Cardiac fibroblast (primary cell): ENCODE measurements at places on chromosomes 2 and 18.

DNA sequence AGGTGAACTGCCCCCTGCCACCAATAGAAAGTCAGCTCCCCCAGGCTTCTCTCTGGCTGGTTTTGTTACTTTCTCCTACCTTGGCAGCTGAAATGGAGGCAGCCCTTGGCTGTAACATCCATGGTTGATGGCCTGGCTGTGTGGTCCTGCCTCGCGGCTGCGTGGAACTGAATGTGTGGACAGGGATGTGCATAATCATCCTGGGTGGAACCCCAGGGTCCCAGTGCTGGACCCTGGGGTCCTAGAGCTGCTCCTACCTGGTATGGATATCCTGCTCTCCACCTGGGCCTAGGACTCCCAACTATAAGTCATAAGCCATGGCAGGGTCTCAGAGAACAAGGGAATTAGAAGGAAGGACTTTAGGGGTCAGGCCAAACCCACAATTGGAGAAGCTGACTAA lies 93.5 kb downstream of the CAPN13 start:
- DNase-seq = no peak

GRCh38 chr2:205752924-205753323 lies 70.6 kb downstream of the NRP2 start:
- DNase-seq = no peak

DNA sequence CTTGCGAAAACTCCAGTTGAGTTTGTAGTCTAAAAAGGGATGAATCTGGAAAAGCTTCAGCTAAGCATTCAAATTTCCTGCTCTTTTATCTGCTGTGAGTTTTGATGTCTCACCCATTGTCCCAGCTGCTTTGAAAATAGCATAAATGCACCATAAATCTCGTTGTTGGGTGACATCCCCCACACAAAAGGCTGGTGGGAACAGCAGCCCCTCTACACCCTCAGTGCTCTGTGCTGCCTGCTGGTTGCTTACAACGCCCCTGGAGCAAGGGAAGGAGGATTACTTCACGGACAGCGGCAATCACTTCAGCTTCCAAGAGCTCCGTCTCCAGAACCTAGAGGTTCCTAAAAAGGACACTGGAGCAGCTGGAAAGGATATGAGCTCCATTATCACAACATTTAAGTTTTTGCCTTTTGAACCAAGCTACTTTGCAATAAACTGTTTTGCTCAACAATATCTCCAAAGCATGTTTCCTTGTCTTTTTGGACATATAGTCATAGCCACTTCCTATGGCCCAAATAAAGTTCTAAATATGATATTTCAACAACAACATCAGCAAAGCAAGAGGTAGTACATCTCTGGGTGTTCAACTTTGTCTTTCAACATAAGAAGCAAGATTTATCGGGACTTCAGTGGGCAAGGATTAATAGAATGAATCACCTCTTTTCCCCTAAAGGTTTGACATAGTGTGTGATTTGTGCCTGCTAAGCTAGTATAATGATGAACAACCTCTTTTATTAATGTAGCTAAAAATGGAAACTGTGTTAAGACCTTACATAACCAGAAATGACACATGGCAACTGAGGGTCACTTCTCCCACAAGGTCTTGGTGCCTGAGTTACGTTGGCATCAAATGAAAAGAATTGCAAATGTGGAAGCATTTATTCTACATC lies 413.5 kb downstream of the TXNL1 start:
- DNase-seq = no peak

GRCh38 chr2:62733546-62733945 lies 28.0 kb downstream of the EHBP1 start:
- no peak for DNase-seq

GRCh38 chr18:28905509-28905908 lies 728.6 kb upstream of the CDH2 start:
- peak; percentile 30 for DNase-seq

- no peak for DNase-seq
Observed at GRCh38 chr2:223442847-223443246, 159.3 kb downstream of the SCG2 start.

- peak; percentile 77 for DNase-seq
Observed at GRCh38 chr2:119888680-119889079, 124.2 kb upstream of the EPB41L5 start.

- no peak for DNase-seq
Observed at GRCh38 chr2:3024401-3024935, 353.1 kb downstream of the EIPR1 start.

GRCh38 chr2:155546721-155547555 lies 785.6 kb downstream of the NR4A2 start:
- DNase-seq = peak; percentile 38

DNA sequence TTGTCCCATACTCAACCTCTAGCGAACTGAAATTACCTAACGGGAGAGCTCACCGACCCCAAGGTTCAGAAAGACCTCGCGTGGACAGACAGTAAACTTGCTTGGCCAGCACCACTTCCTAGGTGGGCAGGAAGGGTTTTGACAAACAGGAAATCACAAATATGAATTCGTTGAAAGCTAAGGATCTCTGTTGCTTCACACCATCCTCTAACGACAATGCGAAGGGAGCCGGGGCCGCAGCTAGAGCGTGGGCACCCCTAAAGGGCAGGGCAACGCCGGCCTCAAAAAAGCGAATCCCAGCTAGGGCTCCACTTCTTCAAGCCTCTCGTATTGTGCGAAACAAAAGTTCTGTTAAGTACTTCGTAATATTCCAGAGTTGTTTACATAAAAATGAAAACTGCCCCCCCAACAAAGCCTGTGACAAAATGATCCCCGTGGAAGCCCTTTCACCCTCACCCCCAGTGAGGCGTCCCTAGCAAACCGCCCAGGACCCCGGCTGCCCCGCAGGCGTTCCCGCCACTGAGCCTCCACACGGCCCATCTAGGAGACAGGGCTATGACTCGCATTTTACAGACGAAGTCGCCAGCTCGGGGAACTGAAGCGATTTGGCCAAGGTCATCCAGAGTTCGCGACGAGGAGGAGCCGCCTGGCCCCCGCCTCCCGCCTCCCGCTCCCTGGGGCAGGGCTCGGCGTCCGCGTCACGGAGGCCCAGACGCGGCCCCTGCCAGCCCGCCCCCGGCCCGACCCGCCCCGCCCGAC lies 548 bp downstream of the KANSL3 start:
- peak; percentile 94 for DNase-seq

GRCh38 chr18:837922-838321 lies 25.9 kb upstream of the YES1 start:
- no peak for DNase-seq

GRCh38 chr2:16645775-16646559 lies 19.7 kb downstream of the CYRIA start:
- DNase-seq = no peak

DNA sequence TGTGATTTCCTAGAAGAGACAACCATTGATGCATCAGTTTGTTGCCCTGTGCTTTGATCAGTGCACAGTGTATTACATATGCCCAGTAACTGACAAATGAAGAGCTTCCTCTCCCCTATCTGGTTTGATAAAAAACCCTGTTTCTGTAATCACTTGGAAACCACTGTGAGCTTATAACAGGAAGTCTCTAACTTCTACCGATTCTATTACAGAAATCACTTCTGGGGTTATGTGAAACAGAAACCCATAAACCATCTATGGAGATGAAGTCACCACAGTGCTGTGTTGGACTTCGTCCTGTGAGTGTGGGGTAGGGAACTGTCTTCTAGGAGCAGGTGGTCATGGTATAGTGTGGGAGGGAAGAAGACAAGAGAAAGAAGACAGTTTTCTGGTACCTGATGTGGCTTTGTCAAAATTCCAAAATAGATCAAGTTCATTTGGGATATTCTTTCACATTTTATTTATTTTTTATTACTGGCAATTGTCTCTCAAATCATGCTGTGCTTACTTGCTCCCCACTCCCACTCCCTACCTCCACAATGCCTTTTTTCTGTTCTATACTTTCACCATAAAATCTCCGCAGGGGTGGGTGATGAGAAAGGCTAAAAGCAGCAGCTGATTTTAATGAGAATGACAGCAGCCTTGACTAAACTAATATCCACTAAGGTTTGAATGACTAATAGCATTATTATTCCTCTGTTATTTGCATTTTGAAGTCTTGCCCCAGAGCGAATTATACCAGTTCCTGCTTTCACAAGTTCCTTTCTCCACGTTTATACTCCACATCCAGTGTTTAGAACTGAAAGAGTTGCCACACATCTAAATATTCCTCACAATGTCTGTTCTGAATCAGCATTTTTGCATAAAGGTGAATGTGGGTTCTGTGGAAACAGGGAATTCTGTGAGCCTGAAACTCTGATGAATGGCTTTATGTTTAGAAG lies 41.7 kb upstream of the RND3 start:
- peak; percentile 78 for DNase-seq

DNA sequence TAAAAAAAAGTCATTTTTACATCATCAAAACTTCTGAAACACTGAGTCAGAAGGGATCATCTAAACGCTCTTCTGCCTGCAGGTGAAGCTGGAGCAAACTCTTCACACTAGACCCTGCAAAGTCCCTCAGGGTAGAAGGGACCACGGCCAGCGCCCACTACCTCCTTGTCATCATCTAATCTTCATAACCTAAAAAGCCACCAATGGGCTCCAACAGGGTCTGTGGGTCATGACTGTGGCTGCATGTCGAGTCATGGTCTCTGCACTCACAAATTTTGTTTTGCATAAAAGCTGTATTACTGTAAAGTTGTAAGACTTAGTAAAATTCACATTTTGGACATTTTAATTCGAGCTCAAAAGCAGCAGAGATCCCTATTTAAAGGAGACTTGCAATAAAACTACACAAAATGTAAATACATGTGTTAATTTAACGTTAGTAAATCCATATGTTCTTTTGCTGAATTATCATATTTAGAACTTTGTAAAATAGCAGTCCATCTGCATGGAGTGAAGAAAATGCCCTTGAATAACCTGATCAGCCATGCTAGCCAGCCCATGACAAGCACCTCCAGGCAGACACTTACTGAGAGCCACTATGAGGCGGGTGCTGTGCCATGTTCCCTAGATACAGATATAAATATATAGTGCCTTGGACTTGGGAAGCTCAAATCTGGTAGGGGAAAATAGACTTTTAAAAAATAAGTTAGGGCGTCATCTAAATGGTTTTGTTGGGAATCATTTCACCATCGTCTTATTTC lies 437.2 kb upstream of the LYPD1 start:
- no peak for DNase-seq

DNA sequence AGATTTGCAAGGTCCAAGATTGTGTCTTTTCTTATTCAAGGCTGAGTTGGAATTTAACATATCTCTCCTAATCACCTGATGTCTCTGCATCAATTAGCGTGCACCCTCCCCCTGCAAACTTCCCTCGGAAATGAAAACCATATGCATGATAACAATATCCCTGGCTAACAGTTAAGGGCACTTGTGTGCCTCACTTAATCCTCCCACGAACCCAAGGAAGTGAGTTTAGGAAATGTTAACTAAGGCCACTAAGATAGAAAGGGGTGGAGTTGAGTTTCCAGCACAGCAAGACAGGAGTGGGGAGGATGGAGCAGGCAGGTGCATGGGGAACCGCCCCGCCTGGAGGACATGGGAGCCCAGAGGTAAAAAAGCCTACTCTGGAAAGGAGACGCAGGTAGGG lies 52.4 kb upstream of the PTMA start:
- DNase-seq = no peak

DNA sequence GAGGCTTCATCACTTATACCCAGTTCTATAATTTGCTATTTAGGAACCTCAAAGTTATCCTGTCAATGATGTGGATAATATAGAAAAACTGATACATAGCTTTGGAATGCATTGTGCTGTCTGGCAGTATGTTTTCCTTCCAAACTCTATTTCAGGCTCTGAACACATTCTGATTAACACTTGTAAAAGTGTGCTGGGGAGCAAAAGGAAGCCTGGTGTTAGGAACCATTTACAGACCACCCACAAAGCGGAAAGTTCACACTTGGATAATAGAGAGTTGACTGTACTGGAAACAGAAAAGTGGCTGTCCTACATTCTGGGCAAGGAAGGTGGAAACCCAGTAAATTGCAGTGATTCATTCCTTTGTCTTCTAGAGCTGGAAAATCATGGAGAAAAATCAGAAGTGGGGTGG lies 114.5 kb upstream of the ZFP36L2 start:
- DNase-seq = peak; percentile 74

DNA sequence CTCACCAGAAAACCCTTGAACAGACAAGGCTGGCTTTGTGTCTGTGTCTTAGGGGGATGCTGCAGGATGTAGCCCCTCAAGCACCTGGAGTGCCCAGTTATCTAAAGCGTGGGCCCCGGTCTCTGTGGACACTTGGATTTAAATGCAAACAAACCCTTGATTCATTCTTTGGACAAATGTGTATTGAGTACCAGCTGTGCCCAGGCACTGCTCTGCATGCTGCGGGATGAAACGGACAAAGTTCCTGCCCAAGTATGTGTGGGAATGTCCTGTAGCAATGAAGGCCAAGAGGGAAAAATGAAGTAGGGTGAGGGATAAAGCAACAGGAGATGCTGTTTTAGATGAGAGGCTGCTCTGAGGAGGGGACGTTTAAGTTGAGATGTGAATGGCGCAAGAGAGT lies 53.9 kb downstream of the BOLA3 start:
- no peak for DNase-seq

GRCh38 chr2:96538487-96539214 lies 2.1 kb downstream of the ARID5A start:
- DNase-seq = peak; percentile 41

DNA sequence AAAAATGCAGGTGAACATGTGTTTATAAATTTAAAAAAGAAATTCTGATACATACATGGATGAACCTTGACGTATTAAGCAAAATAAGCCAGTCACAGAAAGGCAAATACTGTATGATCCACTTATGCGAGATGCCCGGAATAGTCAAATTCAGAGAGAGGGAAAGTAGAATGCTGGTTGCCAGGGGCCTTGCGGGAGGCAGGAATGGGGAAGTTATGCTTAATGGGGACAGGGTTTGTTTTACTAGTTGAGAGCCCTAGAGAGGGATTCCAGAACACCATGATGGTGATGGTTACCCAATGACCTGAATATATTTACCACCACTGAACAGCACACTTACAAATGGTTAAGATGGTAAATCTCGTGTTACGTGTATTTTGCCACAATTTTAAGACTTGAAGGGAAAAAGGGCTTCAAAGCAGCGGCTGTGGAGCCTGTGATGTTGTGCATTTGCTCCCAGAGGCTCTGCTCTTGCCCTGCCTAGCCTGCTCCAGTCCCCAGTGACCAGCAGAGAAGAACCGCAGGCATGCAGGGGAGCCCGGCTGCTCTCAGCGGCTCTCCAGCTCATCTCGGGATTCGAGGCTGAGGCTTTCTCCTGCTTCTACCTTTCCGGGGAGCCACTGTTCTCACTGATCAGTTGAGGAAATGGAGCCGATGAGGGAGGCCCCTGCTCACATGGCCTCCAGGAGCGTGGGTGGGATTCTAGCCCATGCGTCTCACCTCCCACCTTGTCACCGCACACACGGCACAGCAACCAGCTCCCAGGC lies 51.7 kb upstream of the TFCP2L1 start:
- no peak for DNase-seq

GRCh38 chr2:124649001-124649400 lies 623.9 kb downstream of the CNTNAP5 start:
- no peak for DNase-seq

- peak; percentile 77 for DNase-seq
Observed at GRCh38 chr2:240320204-240320993, 115.1 kb upstream of the GPC1 start.

GRCh38 chr2:208792766-208793165 lies 386.2 kb downstream of the PTH2R start:
- no peak for DNase-seq

- no peak for DNase-seq
Observed at GRCh38 chr2:78681386-78681785, 344.1 kb upstream of the REG3G start.
